ENCODE measurements at places on chromosomes 16 and 17. TPM values are rescaled to one million over a fixed set of nuclear protein-coding genes. Genes with fewer than 3 reads are reported as not detected.

DNA sequence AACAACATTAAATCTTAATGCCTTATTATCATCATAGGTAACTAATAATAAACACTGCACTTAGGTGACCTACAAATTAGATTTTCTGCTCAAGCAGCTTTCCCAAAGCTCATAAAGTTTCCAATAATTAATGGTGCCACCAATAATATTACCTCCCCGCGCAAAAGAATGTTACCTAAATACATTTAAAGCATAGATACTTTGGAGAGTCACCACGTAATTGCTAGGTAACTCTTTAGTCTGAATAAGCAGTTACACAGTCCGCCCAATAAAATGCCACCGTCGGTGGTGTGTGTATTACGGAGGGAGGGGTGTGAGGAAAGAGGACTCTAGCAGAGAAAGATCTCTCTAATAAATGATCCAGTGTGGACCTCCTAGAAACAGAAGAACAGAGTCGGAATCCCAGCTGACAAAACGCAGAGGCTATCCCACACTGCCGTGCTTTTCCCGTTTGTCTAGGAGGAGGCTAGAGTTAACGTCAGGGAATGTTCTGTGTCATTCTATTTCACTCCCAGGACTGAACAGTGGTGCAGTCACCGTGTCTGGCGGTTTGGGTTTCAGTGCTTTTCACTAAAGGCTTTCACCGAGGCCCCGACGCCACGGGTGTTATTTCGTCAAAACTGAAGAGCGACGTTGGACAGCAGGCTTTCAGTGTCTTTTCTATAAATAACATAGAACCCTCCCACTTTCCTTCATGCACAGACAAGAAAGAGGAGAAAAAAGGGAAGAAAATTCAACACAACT is 630 bp downstream of the RNFT1 start:
- peak; percentile 31 for DNase-seq

OR3A1 gene
- total RNA-seq = not detected

HEATR9 gene
- not detected for total RNA-seq

ARL5C gene
- total RNA-seq = not detected

DNA sequence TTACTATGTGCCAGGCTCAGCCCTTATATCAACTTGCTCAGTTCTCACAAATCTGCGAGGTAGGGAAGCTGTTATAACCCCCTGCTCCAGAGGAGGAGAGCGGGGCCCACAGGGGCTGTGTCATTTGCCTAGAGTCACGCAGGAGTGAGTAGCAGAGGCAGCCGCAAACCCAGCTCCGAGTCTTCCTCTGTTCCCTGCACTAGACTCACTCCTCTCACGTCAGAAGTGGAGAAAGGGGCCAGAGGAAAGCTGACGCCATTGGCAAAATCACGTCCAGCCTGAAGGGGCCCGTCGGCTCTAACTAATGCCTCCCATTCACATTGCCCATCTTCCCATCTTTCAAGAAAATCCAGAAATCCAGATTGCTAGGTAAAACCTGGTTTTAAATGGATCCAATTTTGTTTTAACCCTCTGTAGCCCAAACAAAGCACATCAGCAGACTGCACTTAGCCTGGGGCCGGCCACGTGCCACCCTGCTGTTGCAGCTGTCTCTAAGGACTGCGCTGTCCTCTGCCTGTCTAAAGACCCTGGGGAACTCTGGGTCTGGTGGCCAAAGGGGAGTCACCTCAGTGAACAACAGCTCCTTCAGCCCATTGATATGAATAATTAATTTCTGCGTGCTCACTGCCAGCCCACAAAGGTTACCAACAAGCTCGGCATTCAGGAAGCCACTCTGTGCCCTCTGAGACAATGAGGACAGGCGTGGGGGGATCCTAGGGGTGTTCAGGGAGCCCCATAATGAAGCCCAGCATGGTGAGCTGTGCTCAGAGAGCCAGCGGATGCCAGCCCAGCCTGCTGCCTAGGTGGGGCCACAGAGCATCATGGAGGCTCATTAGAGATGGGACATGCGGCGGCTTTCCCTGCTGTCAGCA is 36.7 kb upstream of the ABR start:
- DNase-seq = no peak

TBX21 gene
- total RNA-seq = not detected

DNA sequence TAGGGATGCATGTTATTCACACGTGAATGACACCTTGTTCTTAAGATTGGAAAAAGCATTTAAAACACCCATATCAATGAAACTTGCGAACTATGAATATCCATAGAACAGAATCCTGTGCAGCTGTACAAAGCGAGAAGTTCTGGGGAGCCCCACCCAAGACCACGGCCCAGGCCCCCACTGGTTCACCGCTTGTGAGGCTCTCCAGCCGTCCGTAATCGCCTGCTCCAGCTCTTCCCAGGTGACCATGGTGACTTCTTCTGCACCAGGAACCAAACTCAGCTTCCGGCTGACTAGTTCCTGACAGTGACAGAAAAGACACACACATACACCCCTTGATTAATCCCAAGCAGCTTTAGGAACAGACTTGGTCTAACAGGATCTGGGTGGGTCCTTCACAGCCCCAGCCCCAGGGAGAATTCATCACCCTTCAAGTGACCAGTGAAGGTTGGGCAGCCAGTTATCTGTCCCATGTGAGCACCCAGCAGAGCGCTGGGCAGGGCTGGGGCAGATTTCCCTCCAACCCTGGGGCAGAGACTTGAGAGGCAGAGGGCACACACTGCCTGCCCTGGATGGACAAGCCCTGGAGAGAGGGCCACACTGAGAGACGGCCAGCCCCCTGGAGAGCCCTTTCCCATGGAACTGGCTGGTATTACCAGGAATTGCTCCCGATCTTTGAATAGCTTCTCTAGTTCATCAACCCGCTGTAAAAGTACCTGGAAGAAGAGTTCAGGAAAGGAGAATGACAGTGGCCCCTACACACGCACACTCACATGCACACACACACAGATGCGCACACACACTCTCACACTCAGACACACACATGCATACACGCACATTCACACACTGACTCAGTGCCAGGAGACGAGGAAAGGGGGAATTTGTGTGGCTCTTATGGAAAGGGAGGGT is 3.6 kb downstream of the QRICH2 start:
- no peak for DNase-seq

DNA sequence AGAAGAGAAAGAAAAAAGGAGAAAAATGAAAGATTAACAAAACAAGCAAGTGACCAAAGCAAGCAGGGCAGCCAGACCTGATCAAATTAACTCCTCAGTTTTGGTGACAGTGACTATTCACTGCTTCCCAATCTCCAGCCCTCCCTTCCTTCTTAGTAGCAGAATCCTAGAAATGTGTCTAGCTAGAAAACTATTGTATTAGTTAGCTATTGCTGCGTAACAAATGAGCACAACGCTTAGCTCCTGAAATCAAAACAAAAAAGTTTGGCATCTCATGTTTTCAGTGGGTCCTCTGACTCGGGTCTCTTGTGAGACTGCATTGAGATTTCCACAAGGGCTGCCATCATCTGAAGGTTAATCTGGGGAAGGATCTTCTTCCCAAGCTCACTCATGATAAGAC is 213.9 kb downstream of the PARN start:
- DNase-seq = no peak

- no peak for DNase-seq
Observed at GRCh38 chr17:51078009-51078592, 42.6 kb downstream of the SPAG9 start.

TMEM238L gene
- total RNA-seq = not detected

MFAP4 gene
- total RNA-seq = 4.3 TPM

TM4SF5 gene
- not detected for total RNA-seq

- DNase-seq = no peak
Observed at GRCh38 chr16:84049403-84050060, 6.9 kb upstream of the SLC38A8 start.

DNA sequence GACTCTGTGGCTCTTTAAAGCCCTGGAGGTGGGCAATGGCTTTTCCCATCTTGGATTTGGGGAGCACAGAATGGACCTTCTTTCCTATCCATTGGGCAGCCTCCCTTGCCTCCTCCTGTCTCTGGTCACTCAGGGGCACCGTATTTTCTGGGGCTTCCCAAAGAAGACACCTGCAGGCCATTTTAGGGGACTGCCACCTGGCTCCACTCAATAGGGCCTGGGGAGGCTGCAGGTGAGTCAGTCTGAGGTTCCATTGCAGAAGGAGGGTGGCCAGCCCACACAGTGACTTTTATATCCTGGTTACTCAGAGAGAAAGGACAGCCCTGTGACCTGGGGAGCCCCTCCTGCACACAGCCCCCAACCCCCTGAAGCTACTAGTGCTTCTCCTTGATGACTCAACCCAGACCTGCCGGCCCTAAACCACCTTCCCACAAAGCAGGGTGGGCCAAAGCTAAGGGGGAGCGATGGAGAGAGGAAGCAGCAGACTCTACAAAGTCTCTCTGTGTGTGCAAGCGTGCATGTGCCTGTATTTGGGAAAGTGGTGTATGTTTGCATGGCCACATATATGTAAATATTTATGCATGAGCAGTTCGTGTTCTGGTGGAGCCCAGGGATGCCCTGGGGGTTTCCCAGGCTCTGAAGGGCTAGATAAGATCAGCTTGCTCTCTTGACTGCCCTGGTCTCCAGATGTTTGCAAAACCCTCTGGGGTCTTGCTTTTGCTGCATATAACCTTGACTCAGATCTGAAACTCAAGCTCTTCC is 5.0 kb downstream of the CX3CL1 start:
- no peak for DNase-seq

Data from MG63 (cell line).